ENCODE measurements at places on chromosomes 12 and 14. TPM values are rescaled to one million over a fixed set of nuclear protein-coding genes. Genes with fewer than 3 reads are reported as not detected.

The CDCA3 gene
- total RNA-seq = 1.5 TPM

The MYH6 gene
- not detected for total RNA-seq

The MIP gene
- total RNA-seq = not detected

The TAS2R20 gene
- total RNA-seq = 2.1 TPM

The MANSC1 gene
- total RNA-seq = 1.3 TPM

The APOLD1 gene
- 1.5 TPM for total RNA-seq

The GYS2 gene
- total RNA-seq = not detected

The PARP11 gene
- total RNA-seq = 5.4 TPM

The RPL10L gene
- total RNA-seq = not detected

The COX8C gene
- 0.33 TPM for total RNA-seq

The TSPAN19 gene
- total RNA-seq = not detected

The NANOG gene
- total RNA-seq = not detected

The EAPP gene
- 49.1 TPM for total RNA-seq

The DLGAP5 gene
- total RNA-seq = 8.1 TPM

The IL23A gene
- not detected for total RNA-seq

The TAS2R14 gene
- 2.1 TPM for total RNA-seq

The KRT75 gene
- total RNA-seq = not detected

The ARHGAP9 gene
- total RNA-seq = under 0.01 TPM

The LRRK2 gene
- total RNA-seq = 10.8 TPM

The CLEC2A gene
- total RNA-seq = not detected

The SLC5A8 gene
- total RNA-seq = not detected

The GUCY2C gene
- total RNA-seq = not detected

The SERPINA5 gene
- total RNA-seq = not detected

The RNASE12 gene
- not detected for total RNA-seq

The ESR2 gene
- total RNA-seq = 0.66 TPM

The OVCH1 gene
- total RNA-seq = 0.51 TPM

The PIK3C2G gene
- total RNA-seq = not detected

The OR11H7 gene
- total RNA-seq = not detected

The CLEC4C gene
- not detected for total RNA-seq

The PDE3A gene
- total RNA-seq = 0.26 TPM

The KDM5A gene
- total RNA-seq = 48.0 TPM

The ACRBP gene
- total RNA-seq = 0.33 TPM

The IFI27 gene
- 7.9 TPM for total RNA-seq

The RFX4 gene
- total RNA-seq = not detected

The CYP46A1 gene
- total RNA-seq = under 0.01 TPM

The IAPP gene
- total RNA-seq = not detected

The ADAMTS20 gene
- total RNA-seq = not detected

The AREL1 gene
- 28.2 TPM for total RNA-seq

The GALNT8 gene
- total RNA-seq = under 0.01 TPM

The C12orf50 gene
- under 0.01 TPM for total RNA-seq

The SYCP3 gene
- 0.26 TPM for total RNA-seq

The KRT7 gene
- total RNA-seq = 3.5 TPM

The IL26 gene
- total RNA-seq = not detected

The NID2 gene
- total RNA-seq = 93.7 TPM

The SFSWAP gene
- 18.7 TPM for total RNA-seq

The C12orf54 gene
- not detected for total RNA-seq

The SLC25A21 gene
- total RNA-seq = 0.50 TPM

The PTPRO gene
- total RNA-seq = 0.33 TPM

The DMAC2L gene
- 4.8 TPM for total RNA-seq

The LRRC10 gene
- total RNA-seq = not detected

The PAN2 gene
- total RNA-seq = 18.5 TPM
